ENCODE measurements at places on chromosomes 11 and 22.

DNA sequence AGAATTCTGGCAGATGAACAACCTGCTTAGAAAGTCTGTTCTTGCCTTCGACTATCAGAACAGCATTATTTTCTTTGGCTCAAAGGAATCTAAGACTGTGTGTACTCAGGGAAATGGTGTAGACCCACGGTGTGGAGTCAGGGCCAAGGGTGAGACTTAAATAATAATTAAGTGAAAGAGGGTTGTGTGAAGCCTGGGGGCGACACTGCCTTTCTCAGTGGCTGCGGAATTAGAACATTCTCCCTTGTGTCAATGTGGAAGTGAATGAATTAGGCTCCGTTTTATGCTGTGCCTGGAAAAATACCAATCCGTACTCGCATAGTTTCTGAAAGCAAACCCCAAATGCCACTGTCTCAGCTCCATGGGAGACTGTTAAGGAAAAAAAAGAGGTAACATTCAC is 50.7 kb downstream of the NAV2 start:
- DNase-seq: no peak

- no peak for DNase-seq
Measured at GRCh38 chr11:112693781-112694180, 267.4 kb upstream of the NCAM1 start.

GRCh38 chr22:32896891-32897290 is 95.4 kb downstream of the TIMP3 start:
- no peak for DNase-seq

GRCh38 chr11:66970807-66971442 is 4.2 kb upstream of the C11orf86 start:
- DNase-seq: no peak

- no peak for DNase-seq
Measured at GRCh38 chr11:59854871-59855270, 9.6 kb upstream of the CBLIF start.

- DNase-seq: no peak
Measured at GRCh38 chr11:74018331-74019005, 9.6 kb upstream of the UCP3 start.

- DNase-seq: no peak
Measured at GRCh38 chr22:28822930-28823551, 22.7 kb upstream of the XBP1 start.

DNA sequence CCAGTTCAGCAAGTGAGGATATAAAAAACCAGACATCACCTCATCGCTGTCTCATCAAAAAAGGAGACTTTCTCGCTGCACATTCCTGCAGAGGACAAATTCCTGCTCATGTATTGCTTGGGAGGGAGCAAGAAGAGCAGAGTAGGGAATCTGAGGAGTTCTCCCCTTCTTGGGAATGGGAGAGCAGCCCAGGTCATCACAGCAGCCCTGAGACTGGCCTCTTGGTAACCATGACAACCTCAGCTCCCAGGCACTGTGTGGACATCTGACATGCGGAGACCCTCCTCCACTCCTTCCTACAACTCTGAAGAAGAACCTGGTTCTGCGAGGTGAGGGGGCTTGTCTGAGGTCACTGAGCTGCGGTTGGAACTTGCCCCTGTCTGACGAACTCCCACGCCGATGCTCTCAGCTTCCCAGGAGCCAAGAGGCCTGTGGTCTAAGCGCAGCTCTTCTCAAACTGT is 17.9 kb downstream of the RFPL1 start:
- DNase-seq: no peak

DNA sequence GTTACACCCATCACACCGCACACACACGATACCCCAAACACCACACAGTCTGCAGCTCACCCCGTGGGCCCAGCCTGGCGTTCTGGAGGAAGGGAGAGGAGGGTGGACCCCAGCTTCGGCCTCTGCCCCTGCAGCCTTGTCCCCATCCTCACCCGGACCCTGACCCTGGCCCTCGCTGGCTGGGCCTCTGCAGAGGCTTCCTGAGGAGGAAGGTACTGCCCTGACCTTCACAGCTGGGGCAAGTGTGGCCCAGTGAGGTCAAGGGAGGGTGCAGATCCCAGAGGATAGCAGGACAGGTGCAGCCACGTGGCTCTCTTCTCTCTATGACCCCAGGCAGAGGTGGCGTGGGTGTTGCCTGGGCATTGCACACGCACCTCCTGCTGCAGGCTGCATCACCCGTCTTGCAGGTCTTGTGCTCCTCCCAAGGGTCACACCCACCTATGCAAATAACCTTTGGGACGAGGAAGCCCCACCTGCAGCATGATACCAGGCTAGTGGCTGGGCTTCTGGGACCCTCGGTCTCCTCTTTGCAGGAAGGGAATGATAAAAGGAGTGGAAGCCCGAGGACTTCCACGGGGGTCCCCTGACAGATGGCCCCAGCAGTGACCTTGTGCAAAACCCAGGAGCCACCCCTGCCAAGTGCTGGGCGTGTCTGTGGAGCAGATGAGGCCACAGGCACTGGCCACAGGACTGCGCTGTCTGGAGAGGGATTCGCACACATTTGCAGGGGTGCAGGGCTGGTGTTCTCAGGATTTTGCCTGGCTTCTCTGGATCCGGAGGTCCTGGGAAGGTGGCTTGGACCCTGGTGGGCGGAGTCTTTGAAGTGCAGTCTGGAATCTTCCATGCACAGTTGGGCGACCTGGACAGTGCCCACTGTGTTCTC is 1241.5 kb downstream of the BRD1 start:
- DNase-seq: no peak

- no peak for DNase-seq
Measured at GRCh38 chr11:64877390-64878222, 815 bp downstream of the EHD1 start.

DNA sequence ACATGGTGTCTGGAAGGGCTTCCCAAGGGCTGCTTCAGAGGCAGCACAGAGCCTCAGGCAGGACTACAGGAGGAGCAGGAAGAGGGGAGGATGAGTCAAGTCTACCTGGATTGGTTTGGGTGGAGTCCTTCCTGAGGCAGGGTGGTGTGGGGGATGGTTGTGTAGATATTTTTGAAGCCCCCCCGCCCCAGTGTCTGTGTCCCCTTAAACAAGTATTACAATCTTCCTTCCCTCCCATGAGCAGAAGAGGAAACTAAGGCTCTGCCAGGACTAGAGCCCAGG is 34.7 kb upstream of the FCHSD2 start:
- no peak for DNase-seq

GRCh38 chr11:28632338-28632737 is 524.1 kb downstream of the METTL15 start:
- no peak for DNase-seq

DNA sequence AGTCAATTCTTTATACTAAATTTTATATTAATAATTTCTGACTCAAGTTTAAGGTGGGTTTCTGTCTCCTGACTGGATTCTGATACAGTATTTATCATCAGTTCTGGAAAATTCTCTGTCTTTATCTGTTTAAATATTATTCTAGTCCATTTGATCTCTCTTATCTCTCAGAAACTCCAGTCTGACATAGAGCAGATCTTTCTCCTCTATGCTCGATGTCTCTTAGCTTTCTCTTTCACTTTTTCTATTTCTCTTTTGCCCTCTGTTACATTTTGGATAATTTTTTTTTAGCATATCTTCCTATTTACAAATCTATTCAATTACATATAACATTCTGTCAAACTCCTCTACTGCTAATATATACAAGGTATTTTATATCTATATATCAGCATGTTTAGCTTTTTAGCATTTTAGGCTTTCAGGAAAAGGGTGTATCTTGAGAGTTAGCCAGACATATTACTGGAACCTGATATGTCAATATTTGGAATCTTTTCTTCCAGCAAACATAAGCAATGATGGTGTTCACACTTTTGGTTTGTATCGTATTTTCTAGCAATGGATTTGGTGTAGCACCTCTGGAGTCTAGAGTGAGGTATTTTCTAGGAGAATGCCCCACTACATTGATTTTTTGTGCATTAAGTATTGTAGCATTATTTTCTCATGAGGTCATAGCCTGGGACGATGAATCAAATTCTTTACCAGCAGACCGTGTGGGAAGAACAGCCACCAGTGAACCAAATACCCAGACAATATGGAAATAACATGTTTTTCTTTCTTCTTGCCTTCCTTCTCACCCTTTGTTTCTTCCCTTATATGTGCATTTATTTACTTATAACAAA is 4.1 kb upstream of the NNMT start:
- no peak for DNase-seq

DNA sequence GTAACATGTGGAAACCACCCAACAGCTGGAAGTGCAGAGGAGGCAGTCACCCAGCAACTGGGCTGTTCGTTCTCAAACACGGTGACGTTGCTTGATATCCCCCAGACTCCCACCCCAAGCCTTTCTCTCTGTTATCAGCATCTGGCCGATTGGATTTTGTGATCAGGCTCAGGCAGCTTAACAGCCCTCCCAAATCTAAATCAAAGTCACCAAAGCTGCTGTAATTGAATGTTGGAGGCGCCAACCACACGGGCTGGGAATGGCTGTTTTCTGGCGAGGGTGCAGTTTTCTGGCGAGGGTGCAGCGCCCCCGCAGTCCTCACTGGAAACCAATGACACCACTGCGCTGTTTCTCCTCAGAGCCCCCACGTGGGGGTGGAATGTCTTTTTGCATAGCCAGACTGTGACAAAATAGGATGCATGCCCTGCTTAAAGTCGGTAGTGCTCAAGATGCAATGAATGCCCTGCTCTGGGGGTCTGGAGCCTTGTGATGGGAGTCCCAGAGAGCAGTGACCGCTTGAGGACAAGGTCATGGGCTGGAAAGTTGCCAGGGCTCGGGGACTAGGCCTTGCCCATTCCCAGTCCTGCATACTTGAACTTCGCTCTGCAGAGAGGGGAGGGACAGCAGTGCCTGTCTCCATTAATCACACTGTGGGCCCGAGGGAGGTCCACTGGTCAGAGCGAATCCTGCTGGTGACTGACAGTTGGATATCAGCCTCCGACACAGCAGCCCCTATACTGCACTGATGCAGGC is 105.3 kb downstream of the MORC2 start:
- no peak for DNase-seq

DNA sequence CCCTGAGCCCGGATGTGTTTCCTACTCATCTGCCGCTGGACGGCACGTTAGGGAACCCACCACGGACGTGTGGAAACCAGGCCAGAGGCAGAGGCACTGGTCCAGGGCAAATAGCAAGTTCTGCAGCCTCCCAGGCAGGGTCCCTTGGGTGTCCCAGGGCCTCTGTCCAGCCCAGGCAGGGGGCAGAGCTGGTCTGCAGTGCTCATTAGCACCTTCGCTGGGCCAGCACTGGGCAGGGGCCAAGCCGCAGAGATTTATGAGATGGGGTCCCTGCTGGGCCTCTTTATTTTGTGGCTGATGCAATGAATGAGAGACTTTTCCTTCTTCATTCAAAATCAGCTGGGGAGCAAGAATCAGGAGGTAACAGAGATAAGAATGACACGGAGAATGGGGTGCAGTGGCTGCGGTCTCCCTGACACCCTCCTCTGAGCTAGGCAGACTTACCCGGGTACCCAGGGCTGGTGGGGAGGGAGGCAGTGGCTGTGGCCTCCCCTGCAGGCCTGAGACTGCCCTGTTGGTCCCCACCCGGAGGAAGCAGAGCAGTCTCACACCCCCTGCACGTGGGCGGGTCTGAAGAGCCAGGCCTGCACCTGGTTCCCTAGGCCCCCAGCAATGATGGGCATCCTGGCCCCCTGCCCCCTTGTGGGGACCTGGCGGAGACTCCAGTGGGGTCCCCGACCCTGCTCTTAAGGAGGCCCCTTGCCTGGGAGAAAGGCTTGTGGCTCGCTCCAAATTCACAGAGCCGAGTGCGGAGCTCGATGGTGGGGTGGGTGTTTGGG is 14.0 kb upstream of the PARVG start:
- DNase-seq: no peak

DNA sequence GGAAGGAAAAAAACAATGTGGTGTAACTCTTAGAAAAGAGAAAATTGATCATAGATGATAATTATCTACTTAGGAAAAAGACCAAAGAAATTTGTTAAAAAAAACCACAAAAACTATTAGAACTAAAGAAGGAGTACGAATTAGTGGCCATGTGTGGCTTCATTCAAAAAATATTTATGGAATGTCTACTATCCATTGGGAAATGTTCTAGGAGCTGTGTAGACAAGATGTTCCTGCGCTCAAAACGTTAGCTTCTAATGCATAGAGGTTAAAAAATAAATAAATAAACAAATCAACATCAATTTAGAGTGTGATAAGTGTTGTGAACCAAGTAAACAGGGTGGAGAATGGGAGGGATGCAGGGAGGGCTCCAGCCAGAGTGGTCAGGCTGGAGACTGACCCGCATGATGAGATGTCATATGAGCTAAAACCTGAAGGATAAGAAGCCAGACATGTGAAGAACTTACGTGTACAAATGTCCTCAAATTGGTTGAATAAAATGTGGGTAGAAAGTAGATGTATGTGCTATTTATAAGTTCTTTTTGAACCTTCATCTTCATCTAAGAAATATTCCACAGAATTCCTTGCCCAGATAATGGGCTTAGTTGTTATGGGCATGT is 4.3 kb upstream of the EXPH5 start:
- DNase-seq: no peak

DNA sequence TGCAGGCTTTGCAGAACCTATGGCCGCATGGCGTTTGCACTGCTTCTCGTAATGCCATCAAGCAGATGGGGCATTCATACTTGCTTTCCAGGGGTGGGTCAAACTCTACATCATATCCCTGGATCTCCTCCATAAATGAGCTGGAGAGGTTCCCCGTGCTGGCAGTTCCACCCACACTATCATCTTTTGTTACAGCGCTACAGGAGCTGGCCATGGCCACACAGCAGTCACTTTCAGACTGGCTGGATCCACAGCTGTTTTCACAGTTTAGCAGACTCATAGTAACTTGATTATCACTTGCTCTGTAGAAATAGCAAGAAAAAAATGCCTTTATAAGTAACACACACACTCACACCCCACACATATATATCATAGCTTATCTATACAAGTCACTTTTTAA is 8.8 kb downstream of the TRAF6 start:
- DNase-seq: no peak

GRCh38 chr11:76552987-76553386 is 108.2 kb downstream of the EMSY start:
- no peak for DNase-seq

DNA sequence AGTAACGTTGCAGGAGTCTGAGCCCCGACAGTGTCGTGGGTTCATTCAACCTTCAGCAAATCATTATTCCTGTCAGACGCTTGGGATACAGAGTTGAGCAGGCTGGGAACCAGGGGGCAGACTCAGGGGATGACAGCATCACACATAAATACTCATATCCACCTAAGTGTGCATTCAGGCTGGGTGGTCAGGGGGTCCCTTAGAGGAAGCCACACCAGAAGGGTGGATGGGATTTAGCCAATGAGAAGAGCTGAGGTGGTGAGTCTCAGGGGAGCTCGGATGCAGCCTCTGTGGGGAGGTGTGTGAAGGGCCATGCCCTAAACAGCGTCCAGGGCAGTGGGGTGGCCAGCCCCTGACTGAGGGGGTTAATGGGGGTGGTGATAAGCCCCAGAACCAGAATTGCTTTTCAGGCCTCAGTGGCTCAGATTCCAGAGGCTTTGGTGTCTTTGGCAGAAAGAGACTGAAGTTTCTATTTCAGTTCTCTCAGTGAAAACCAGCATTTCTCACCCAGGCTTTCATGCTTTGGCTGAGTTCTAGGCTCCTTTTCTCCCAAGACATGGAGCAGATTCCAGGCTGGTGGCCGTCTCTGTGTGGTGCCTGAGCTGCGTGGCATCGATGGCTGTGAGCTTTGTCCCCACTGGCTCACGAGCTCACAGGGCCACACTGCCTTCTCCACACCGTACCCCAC is 83.9 kb upstream of the CLDN5 start:
- no peak for DNase-seq

GRCh38 chr22:23107487-23108248 is 34.1 kb downstream of the RSPH14 start:
- DNase-seq: no peak

GRCh38 chr11:73315293-73316020 is 7.4 kb downstream of the ARHGEF17 start:
- no peak for DNase-seq
